ENCODE measurements at places on chromosomes 12 and 14.

- no peak for DNase-seq
Observed at GRCh38 chr12:65882486-65882885, 58.2 kb downstream of the HMGA2 start.

DNA sequence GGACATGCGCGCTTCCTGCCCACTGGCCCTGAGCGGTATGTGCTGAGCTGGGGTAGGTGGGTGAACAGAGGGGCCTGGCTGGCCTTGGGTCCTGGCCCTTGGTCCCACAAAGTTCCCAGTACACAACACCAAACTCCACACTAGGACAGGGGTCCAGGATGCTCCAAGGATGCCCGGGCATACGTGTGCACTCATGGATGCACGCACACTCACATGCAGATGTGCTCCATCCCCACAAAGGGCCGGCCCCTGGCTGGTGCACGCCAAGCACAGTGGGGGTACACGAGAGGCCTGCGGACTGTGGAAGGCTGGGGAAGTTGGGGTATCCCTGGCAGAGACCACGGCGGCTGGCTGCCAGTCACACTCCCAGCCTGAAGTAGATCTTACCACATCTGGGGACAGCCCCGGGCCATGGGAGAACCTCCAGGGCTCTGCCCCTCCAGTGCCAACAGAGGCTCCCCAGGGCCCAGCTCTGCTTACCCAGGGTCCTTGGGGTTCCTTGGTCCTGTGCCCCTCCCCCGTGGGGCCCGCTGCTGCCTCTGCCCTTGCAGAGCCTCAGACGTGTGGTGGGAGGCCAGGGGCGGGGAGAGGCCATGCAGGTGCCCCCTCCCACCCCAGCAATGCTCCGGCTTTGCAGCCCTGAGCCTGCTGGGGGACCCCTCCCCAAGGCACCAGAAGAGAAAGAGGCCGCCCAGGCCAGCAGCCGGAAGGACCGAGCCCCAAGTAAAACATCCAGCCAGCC is 24.0 kb upstream of the NUDT14 start:
- DNase-seq, result no peak

DNA sequence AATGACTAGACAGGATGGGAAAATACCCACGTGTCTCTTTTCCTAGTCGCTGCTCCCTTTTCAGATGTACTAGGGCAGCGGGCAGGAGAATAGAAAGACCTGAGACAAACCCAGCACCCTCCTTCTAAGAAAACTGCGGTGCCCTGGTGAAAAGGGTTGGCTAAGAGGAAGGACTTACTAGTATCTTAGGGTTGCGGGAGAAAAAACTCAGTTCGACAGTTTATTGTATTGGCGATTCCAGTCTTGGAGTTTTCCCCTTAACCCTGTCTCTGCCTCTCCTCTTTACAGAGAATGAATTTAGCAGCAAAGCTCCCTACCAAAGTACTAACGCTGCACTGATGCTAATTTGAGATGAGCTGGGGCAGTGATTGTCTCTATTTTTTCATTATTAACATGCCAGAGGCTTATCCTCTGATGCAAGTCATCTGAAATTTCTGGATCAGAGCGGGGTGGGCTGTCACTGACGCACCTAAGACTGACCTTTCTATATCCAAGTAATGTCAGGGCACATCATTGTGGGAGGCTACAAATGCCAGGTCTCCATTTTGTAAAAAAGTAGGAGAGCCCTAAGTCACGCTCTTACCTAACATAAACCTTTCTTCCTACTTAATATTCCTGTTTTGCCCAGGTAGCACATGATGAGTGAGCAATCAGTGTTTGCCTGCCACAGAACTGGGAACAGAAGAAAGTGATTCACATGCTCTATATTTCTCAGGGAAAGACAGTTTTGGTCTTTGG is 916 bp upstream of the PAWR start:
- no peak for DNase-seq

- no peak for DNase-seq
Observed at GRCh38 chr12:4477129-4477528, 31.5 kb upstream of the FGF6 start.

- DNase-seq, result no peak
Observed at GRCh38 chr12:80233926-80234325, 134.6 kb downstream of the OTOGL start.

DNA sequence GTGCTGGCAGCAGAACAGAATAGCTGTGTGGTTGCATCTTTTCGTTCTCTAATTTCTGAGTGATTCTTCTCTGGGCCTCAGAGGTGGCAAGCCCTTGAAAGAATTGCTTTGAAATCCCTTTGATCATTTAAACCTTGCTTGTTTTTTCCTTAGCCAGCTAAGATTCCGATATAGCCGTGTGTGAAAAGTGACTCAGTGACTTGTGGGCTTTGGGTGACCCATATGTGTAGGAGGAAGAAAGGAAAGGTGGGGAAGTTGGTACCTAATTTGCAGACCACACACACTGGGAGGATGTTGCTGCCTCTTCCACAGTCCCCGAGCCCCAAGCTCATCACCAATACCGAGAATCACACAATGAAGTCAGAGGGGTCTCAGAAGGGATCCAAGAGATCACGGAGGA is 18.8 kb downstream of the SLC24A4 start:
- peak; percentile 72 for DNase-seq

DNA sequence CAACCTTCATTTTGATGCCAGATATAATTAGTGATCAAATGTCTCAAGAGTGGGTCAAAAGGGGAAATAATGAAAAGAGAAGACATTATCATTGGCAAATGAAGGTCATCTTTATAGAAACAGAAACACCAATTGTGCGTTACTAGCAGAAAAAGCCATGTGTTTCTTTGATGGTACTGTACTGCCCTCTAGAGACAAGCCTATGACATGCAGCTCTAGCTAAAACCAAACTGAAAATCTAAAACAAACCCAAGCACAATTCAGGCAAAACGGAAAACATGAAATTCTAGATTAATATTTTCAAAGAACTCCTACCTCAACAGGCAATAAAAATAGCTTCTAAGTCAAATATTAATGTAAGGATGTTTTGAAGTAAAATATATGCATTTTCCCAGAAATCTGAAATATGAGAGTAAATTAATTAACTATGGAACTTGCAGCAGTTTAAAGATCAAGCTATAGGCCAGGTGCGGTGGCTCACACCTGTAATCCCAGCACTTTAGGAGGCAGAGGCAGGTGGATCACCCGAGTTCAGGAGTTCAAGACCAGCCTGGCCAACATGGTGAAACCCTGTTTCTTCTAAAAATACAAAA is 115.4 kb downstream of the KLHL28 start:
- peak; percentile 2 for DNase-seq

DNA sequence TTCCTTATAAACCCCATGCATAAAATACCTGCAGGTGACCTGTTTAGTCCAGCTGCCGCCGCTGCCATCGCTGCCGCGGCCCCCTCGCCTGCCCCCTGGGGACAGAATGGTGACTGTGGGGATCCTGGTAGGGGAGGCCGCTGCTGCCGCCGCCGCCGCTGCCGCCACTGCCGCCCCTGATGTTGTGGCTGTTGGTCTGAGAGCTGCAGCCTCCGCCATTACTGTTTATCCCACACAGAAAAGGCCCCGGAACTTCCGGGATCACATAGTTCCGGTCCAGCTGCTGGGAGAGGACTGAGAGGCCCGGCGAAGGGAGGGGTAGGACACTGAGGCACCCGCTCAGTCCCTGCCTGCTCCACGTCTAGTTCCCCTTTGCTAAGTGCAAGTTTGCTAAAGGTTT is 244.9 kb downstream of the C12orf50 start:
- no peak for DNase-seq

DNA sequence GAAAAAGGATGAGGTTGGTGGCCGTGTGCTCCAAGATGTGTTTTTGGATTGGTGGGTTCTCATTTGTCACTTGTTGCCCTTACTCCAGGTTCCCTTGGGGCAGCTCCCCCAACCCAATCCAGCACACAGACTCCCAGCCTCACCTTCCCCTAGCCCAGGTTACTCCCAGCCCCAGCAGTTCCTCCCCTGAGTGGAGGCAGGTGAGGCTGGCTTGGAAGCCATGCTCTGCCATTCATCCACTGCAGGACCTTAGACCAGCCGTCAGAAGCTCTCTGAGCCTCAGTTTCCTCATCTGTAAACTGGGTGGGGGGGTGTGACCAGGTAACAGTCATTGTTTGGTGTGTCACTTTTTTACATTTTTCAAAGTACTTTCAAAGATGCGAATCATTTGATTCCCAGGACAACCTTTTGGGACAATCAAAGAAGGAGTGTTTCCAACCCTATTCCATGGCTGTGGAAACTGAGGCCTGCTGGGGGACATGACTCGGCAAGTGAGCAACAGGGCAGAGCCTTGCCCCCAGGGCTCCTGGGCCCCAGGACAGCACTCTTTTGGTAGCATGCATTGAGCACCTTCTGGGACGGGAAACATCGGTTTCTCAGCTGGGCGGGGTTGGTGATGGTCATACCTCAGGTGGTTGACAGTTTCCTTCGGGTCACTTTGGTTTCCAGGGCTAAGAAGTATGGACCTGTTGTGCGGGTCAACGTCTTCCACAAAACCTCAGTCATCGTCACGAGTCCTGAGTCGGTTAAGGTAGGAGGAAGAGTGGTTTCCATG is 7.2 kb downstream of the CYP46A1 start:
- DNase-seq, result no peak

DNA sequence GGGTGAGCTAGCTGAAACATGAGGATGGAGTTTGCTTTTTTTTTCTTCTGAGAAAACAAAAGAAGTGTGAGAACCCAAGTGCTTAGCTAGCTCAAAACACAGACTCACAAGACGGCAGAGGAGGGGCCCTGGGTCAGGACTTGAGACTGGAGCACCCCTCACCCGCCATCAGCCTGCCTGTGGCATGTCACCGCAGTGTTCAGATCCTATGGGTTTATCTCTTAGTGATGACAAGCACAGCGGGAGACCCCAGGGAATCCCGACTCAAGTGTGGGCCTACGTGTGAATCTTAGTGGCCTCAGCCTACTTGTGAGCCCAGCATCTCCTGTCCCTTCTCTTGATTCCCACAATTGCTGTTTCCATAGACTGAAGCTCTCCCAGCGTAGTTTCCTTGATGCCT is 22.9 kb downstream of the DYRK4 start:
- no peak for DNase-seq

- DNase-seq, result no peak
Observed at GRCh38 chr12:5571115-5571514, 139.2 kb downstream of the NTF3 start.

- DNase-seq, result no peak
Observed at GRCh38 chr12:42361909-42362646, 36.1 kb downstream of the PPHLN1 start.

DNA sequence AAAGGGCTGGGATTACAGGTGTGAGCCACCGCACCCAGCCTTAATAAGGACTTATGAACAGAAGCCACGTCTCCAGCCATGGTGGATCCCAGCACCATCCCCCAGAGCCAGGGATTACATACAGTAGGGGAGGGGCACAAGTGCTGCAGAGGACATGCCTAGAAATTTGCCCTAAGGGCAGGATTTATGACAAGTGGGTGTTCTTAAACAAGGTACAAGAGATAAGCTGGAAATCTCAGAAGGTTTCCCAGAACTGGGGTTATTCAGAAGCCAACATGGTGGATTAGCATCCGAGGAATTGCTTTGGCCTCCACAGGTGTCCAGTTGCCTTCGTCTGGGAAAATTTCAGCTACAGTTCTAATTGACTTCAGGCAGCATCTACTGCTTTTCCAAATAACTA is 114.4 kb upstream of the EGLN3 start:
- no peak for DNase-seq

DNA sequence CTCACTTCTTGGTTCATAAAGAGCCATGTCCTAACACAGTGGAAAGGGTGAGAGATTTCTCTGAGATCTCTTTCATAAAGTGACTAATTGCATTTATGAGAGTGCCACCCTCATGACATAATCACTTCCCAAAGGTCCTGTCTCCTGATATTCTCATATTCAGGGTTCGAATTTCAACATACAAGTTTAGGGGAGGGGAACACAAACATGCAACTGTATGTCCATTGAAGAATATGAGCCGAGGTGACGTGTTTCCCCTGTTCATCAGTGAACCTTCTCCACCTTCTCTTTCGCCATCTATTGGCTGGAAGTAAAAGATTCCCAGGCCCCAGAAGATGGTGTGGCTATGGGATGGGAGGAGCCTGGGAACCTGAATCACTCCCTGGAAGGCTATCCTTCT is 354.2 kb upstream of the ATP2B1 start:
- no peak for DNase-seq

- DNase-seq, result no peak
Observed at GRCh38 chr12:49008943-49009342, 9.6 kb downstream of the PRKAG1 start.

All from activated naive CD8-positive, alpha-beta T cell treated with anti-CD3 and anti-CD28 coated beads for 36 hours (primary cell).